Central memory CD8-positive, alpha-beta T cell (primary cell): ENCODE measurements at places on chromosomes 2 and 18.

DNA sequence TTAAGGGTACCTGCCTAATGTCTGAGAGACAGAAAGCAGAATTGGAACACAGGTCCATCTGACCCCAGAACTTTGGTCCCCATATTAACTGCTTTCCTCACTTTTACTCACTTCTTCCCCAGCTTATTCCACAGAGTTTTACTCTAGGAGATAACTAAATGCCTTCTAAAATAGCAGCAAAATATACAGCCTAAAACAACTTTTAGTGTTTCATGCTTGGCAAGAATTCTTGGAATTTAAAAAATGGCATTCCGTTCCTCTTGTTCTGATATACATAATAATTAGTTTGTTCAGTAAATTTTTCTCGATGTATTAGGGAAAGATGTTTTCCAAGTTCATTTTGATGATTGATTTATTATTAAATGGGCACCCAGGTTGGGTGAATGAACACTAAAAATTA is 151.9 kb downstream of the FHOD3 start:
- H3K27me3 ChIP-seq: peaks cover 34% of the 10 kb centered on the region
- no peak overlapping the region for H3K27ac ChIP-seq
- H3K4me1 ChIP-seq: no peaks in the 10 kb centered on the region
- H3K4me3 ChIP-seq: no peak overlapping the region
- no peaks in the 10 kb centered on the region for H3K36me3 ChIP-seq
- no peak for DNase-seq

GRCh38 chr2:226943862-226944620 is 108.2 kb downstream of the RHBDD1 start:
- no peak overlapping the region for H3K4me3 ChIP-seq
- DNase-seq: no peak
- peaks cover 2% of the 10 kb centered on the region for H3K36me3 ChIP-seq

DNA sequence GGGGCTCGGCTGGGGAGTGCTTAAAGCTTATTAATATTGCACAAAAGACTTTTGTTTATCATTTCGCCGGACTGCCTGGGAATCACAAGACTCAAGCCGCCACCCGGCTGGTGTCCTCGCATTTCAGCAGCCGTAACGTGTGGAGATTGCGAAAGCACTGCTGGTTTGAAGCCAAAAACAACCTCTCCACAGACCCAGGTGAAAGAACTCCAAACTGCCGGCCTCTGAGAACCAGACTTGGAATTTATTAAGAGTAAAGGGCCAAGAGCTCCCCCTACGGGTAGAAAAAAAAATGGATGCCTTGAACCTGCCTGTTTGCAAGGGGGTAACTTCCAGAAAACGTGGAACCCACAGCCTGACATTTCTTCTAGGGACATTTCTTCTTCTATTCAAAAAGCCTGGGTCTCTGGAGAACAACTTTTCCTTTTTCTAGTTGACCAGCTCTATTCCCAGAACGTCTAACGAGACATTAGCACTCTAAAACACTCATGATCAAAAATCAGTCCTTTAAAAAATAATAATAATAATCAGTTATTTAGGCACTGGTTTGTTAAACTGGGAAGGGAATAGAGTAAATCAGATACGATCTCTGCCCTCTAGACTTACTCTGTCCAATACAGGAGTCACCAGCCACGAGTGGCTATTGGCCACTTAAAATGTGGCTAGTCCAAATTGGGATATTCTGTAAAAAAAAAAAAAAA is 216.3 kb downstream of the C1D start:
- H3K27me3 ChIP-seq: peaks cover 49% of the 10 kb centered on the region
- no peaks in the 10 kb centered on the region for H3K36me3 ChIP-seq
- H3K4me1 ChIP-seq: no peaks in the 10 kb centered on the region
- H3K27ac ChIP-seq: no peak overlapping the region
- H3K4me3 ChIP-seq: no peak overlapping the region
- peak; percentile 9 for DNase-seq

DNA sequence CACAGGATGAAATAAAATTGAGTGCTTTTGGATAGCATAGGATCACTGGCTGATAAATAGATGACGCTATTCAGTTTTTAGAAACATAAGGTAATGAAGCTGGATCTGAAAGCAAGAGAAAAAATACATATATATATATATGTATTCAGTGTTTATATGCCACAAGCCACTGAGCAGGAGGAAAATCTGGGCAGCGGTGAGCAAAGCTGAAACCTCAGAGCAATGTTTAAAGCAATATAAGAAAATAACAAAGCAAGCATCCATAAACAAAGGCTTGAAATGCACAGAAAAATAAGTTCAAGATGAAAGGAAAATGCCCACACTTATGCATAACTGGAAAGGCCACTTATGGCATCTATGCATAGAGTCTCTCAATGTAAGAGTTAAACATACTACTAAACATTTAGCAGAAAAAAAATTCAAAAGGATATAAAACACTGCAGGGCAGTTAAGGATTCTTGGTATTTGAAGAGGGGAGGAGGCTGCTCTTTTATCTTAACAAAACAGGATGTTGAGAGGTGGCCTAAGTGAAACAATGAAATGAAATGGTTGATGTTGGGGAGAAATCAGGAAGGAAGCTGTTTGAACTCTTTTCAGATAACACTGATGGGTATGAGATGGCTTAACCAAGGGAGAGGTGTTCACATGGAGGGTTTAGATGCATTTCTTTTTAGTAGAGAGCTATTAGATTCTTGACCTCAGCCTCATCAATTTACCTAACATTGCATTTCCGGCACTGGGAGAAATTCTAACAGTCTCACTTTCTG is 129.1 kb downstream of the ARHGAP15 start:
- H3K4me3 ChIP-seq: peak overlapping the region; percentile 71
- H3K27me3 ChIP-seq: no peaks in the 10 kb centered on the region
- H3K36me3 ChIP-seq: peaks cover 20% of the 10 kb centered on the region
- DNase-seq: peak; percentile 12
- peaks cover 65% of the 10 kb centered on the region for H3K4me1 ChIP-seq

GRCh38 chr2:217897091-217897715 is 105.6 kb downstream of the TNS1 start:
- no peaks in the 10 kb centered on the region for H3K4me1 ChIP-seq
- no peak for DNase-seq
- H3K36me3 ChIP-seq: no peaks in the 10 kb centered on the region
- H3K27ac ChIP-seq: no peak overlapping the region
- no peak overlapping the region for H3K4me3 ChIP-seq

GRCh38 chr2:119198240-119198840 is 25.3 kb upstream of the STEAP3 start:
- no peak overlapping the region for H3K27ac ChIP-seq
- no peaks in the 10 kb centered on the region for H3K4me1 ChIP-seq
- H3K4me3 ChIP-seq: no peak overlapping the region
- peaks cover 60% of the 10 kb centered on the region for H3K27me3 ChIP-seq
- DNase-seq: no peak
- H3K36me3 ChIP-seq: no peaks in the 10 kb centered on the region

GRCh38 chr2:19362094-19362754 is 3.8 kb upstream of the OSR1 start:
- H3K4me3 ChIP-seq: peak overlapping the region; percentile 95
- peaks cover 43% of the 10 kb centered on the region for H3K4me1 ChIP-seq
- peak overlapping the region; percentile 88 for H3K27ac ChIP-seq
- no peak for DNase-seq

- H3K4me1 ChIP-seq: peaks cover 23% of the 10 kb centered on the region
- DNase-seq: no peak
- H3K27me3 ChIP-seq: no peaks in the 10 kb centered on the region
- peaks cover 2% of the 10 kb centered on the region for H3K36me3 ChIP-seq
- H3K27ac ChIP-seq: no peak overlapping the region
Observed at GRCh38 chr2:96945014-96945413, 41.4 kb downstream of the FAM178B start.

GRCh38 chr2:238061315-238062202 is 758 bp downstream of the SCLY start:
- peaks cover 34% of the 10 kb centered on the region for H3K4me1 ChIP-seq
- H3K27ac ChIP-seq: peak overlapping the region; percentile 95
- H3K27me3 ChIP-seq: peaks cover 11% of the 10 kb centered on the region
- no peak for DNase-seq

- no peaks in the 10 kb centered on the region for H3K27me3 ChIP-seq
- H3K4me3 ChIP-seq: no peak overlapping the region
- H3K4me1 ChIP-seq: no peaks in the 10 kb centered on the region
- H3K27ac ChIP-seq: no peak overlapping the region
- DNase-seq: no peak
Observed at GRCh38 chr2:4673025-4673489, 969.7 kb downstream of the DCDC2C start.

- peak overlapping the region; percentile 48 for H3K27ac ChIP-seq
- H3K4me3 ChIP-seq: peak overlapping the region; percentile 31
- no peaks in the 10 kb centered on the region for H3K27me3 ChIP-seq
- peaks cover 58% of the 10 kb centered on the region for H3K4me1 ChIP-seq
- peaks cover 33% of the 10 kb centered on the region for H3K36me3 ChIP-seq
Observed at GRCh38 chr2:85582492-85582891, 1.7 kb upstream of the VAMP5 start.

GRCh38 chr2:199197448-199197847 is 260.3 kb downstream of the SATB2 start:
- H3K4me1 ChIP-seq: no peaks in the 10 kb centered on the region
- H3K27ac ChIP-seq: no peak overlapping the region
- no peak for DNase-seq
- no peak overlapping the region for H3K4me3 ChIP-seq
- no peaks in the 10 kb centered on the region for H3K27me3 ChIP-seq

DNA sequence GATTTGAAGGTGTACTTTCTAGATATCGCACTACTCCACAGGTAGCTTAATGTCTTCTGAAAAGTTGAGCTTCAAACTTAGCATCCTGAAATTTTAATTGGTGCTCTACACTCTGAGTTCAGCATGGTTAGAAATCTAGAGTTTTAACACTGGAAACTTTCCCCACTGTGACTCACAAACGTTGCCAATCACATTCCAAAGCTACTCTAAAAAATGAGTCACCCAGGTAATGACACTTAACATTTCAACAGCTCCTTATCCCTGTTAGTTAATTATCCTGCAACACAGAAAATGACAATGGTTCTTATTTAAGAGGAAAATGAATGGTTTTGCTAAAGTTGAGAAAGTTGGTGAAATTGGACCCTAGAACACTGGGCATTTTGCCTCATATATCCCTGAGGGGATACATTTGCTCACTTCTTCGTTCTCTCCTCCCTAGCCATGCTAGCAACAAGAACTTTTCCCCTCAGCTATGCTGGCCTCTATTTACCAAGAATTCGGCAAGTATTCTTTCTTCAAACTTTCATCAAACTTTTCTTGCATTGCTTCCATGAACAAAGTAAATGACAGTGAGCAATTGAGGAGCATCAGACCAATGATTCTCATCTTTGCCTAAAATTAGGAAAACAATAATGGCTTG is 1024.1 kb upstream of the KLHL29 start:
- no peak for DNase-seq
- H3K4me3 ChIP-seq: no peak overlapping the region

DNA sequence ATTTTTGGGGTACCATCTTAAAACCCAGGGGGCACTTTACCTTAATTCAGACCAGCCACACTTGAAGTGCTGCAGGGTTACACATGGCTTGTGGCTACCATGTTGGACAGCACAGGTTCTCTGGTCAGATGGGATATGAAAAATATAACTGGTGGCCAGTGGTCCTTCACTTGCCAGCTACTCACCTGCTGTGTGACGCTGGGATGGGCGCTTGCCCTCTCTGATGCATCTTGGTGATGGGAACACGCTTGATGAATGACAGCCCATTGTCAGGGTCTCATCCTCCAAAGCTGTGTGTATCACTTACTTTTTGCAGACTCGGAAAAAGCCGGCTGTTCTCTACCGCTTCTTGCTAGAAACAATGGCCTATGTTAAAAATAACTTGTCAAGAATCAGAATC is 22.5 kb downstream of the HJURP start:
- H3K27ac ChIP-seq: no peak overlapping the region
- H3K4me1 ChIP-seq: no peaks in the 10 kb centered on the region
- peaks cover 15% of the 10 kb centered on the region for H3K27me3 ChIP-seq
- H3K36me3 ChIP-seq: peaks cover 2% of the 10 kb centered on the region
- H3K4me3 ChIP-seq: no peak overlapping the region
- DNase-seq: no peak

DNA sequence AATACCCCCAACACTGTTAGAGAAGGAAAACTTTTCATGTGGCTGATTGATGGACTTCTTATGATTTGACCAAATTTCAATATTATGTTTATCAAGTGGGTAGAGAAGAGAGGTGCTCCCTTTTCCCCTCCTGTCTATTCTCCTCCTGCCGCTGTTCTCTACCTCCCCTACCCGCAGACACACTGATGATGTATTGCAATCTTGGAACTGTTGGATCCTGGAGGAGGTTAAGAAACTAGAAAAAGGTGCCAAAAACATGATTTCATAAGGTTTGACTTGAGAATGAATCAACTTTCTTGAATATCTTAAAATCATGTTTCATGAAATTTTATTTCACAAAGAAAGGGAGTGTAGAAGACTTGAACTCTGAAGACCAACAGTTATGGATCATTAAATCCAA is 125.8 kb downstream of the MEIS1 start:
- H3K27me3 ChIP-seq: no peaks in the 10 kb centered on the region
- no peak overlapping the region for H3K27ac ChIP-seq
- no peaks in the 10 kb centered on the region for H3K4me1 ChIP-seq
- DNase-seq: no peak

GRCh38 chr2:182943339-182943738 is 76.9 kb upstream of the FRZB start:
- no peak overlapping the region for H3K4me3 ChIP-seq
- H3K36me3 ChIP-seq: peaks cover 7% of the 10 kb centered on the region
- H3K27me3 ChIP-seq: no peaks in the 10 kb centered on the region
- no peaks in the 10 kb centered on the region for H3K4me1 ChIP-seq
- no peak for DNase-seq

GRCh38 chr2:176879426-176879995 is 333.1 kb upstream of the HNRNPA3 start:
- DNase-seq: no peak
- no peak overlapping the region for H3K4me3 ChIP-seq
- no peaks in the 10 kb centered on the region for H3K27me3 ChIP-seq
- no peaks in the 10 kb centered on the region for H3K36me3 ChIP-seq

GRCh38 chr2:62727876-62728566 is 22.5 kb downstream of the EHBP1 start:
- H3K4me3 ChIP-seq: no peak overlapping the region

- H3K4me3 ChIP-seq: peak overlapping the region; percentile 71
- no peak for DNase-seq
- H3K27me3 ChIP-seq: no peaks in the 10 kb centered on the region
- H3K27ac ChIP-seq: peak overlapping the region; percentile 94
- H3K4me1 ChIP-seq: peaks cover 95% of the 10 kb centered on the region
Observed at GRCh38 chr18:77066689-77067088, 65.9 kb downstream of the MBP start.

- no peak overlapping the region for H3K27ac ChIP-seq
- H3K27me3 ChIP-seq: peaks cover 20% of the 10 kb centered on the region
- no peaks in the 10 kb centered on the region for H3K4me1 ChIP-seq
- DNase-seq: no peak
- H3K36me3 ChIP-seq: no peaks in the 10 kb centered on the region
- H3K4me3 ChIP-seq: no peak overlapping the region
Observed at GRCh38 chr2:160918906-160919503, 241.2 kb upstream of the TANK start.
